ENCODE measurements at places on chromosomes 3 and 15.

GRCh38 chr15:43508991-43509659, 8.3 kb upstream of the MAP1A start:
- no peak for DNase-seq

DNA sequence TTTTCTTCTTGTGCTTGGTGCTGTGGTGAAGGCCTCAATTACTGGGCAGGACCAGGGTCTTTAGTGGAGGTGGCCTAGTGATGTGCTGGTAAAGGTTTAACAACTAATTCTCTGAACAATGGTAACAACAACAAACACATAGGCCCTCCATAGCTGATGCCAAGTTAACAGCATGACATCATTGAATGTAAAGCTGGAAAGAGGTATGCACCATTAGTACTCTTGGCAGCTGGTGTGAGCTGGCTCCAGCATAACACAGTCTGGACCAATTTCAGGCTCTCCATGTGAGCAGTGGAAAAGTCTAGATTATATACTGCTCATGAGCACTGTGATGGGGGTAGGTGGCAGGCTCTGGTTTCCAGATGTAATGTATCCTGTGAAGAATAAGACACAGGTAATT, 61.8 kb downstream of the SLC7A14 start:
- no peak for DNase-seq

DNA sequence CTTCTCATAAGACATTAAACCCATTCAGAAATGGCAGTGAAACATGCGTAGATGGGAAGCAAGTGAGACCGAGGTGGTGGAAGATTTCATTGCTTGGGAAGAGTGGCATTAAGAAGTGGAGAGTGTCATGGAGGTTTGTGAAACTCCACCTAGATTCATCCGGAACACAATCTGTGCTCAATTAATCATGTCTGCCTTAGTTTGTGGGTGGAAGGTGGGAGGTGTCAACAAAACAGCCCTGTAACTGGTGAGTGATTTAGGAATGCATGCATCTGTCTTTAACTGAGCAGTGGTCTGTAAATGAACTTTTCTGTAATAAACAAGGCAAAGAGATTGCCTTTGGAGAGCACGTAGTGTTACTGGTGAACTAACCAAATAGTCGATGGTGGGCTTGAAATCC, 113.7 kb downstream of the WNT5A start:
- DNase-seq: no peak

GRCh38 chr3:171258316-171258715, 201.9 kb downstream of the TNIK start:
- no peak for DNase-seq

DNA sequence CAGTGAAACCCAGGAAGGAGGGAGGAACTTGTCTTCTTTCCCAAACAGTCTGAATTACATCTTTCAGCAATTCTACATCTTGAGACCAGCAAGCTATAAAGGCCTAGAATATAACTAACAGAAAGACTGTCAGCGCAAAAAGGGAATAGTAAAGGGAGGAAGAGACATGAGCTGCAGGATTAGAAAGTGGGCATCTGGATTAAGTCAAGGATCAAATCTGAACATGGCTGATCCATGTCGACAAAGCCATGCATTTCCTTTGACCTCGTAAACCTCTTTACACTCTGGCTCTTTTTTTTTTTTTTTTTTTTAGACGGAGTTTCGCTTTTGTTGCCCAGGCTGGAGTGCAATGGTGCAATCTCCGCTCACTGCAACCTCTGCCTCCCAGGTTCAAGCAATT, 35.4 kb upstream of the KCNMB3 start:
- DNase-seq: no peak

GRCh38 chr3:186929186-186929585, 1.1 kb upstream of the ST6GAL1 start:
- no peak for DNase-seq

- DNase-seq: no peak
Observed at GRCh38 chr3:192253138-192253887, 474.0 kb downstream of the FGF12 start.

- no peak for DNase-seq
Observed at GRCh38 chr3:19816631-19817030, 117.4 kb downstream of the EFHB start.
